ENCODE measurements at places on chromosomes 11 and 22.

DNA sequence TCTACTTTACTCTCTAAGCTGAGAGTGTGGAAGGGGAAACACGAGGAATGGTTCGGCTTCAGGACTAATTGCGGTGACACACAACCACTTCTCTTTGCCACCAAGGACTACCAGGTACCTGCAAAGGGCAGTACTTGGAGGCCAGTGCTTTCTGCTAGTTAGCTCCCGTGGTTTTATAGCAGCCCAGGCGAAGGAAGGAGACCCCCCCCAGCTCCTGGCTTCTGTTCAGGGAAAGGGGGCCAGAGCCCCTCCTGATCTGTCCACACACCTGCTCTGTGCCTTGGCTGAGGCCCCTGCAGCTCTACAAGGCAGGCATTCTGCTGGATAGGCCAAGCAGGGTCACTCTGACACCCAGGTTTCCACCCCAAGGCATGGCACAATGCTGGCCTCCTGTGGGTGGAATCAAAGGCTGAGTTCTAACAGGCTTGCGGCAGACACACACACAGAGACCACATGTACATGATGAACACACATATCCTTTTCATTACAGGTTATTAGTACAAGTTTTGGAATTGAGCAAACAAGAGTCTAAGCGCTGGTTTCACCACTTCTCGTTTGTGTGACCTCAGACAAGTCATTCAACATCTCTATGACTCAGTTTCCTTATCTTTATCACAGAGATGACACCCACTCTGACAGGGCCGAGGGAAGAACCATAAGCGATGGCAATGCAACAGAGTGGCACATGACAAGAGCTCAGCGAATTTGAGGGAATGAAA is 7.5 kb downstream of the SERPIND1 start:
- peak; percentile 69 for DNase-seq

- DNase-seq = no peak
Measured at GRCh38 chr22:17960695-17961445, 63.5 kb downstream of the MICAL3 start.

- peak; percentile 80 for DNase-seq
Measured at GRCh38 chr22:32265882-32266767, 11.0 kb upstream of the SLC5A4 start.

DNA sequence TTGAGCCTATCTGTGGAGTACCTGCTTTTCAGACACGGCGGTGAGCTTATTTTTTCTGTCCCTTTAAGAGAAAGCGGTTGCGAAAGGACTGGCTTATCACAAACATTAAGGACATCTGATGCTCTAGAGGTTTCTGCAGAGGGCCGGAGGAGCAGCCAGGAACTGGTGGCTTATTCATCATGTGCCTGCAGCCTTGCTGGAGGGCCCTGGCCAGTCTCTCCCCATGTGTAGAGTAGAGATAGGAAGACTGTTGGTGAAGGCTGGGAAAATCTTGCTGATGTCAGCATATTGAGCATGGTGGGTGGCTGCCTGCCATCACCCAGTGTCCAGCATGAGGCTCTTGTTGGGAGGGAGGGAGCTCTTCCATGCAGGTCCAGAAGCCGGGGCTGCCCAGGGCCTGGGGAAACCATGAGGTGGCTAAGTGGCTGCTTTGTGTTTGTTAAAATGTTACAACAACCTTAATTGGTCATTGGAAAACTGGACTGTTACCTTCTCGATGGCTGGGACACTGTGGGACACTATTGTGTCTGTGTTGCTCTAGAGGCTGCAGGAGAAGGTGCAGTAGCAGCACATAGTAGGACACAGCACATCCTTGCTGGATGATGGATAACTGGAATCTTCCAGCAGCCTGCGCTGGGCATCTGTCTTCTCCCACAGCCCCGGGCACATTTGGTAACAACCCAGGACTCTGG is 54.3 kb downstream of the TSPAN18 start:
- DNase-seq = no peak

DNA sequence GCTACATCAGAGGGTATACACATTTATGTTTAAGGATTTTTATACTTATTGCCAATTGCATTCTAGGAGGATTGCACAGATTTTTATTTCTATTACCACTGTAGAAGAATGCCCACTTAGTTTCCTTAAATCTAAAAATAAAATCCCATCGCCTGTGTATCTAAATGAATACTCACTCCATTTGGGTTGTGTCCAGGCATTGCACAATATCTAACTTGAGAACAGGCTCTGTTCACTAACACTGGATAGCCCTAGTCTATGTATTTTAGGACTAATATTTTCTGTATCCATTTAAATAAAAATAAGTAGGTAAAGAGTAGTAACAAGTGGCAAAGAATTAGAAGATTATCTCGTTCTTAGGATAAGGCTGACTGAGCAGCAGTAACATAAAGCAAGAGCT is 4.1 kb downstream of the C11orf52 start:
- no peak for DNase-seq

All from stimulated activated CD8-positive, alpha-beta memory T cell treated with anti-CD3 and anti-CD28 coated beads, Interleukin-4, amount 100 ng/mL, for 48 hours (primary cell).